ENCODE measurements at places on chromosomes 5 and 9.

DNA sequence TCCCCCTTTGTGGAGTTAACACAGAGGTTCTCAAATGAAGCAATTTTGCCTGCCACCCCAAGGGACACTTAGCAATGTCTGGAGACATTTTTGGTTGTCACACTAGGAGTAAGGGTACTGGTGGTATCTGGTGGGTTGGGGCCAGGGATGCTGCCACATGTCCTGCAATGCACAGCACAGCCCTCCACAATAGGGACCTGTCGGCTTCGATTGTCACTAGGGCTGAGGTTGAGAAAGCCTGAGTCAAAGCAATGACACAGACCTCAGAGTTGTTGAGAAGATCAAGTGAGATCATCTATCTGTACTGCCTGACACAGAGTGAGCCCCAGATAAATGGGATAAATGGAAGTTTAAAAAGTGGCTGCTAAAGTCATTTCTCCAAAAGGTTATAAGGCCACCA, 249.2 kb upstream of the KLF4 start:
- no peak for DNase-seq

DNA sequence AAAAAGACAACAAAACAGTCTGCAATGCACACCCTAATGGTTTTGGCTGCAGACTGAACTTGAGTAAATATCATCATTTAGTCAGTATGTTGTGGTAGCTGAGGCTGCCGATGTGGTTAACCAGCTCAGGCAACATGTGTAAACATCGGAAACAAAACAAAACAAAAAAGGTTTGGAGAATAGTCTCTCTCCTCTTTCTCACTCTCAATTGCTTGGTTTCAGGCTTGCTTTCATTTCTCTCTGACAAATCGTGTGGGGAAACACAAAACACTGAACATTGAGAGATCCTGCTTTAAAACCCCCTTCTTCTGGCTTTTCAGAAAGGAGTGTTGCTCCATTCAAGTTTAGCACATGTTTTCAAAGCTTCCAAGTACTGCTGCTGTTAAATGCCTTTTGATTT, 453.3 kb downstream of the BNC2 start:
- no peak for DNase-seq

GRCh38 chr9:134993996-134994720, 76.4 kb upstream of the FCN1 start:
- no peak for DNase-seq

GRCh38 chr5:59786334-59786805, 107.2 kb downstream of the PDE4D start:
- no peak for DNase-seq

- no peak for DNase-seq
Measured at GRCh38 chr5:40360685-40361084, 319.0 kb upstream of the PTGER4 start.

GRCh38 chr5:168076561-168076991, 214.9 kb upstream of the WWC1 start:
- peak; percentile 11 for DNase-seq

Measured in activated naive CD8-positive, alpha-beta T cell treated with anti-CD3 and anti-CD28 coated beads, Interleukin-2, amount 50 U/mL, for 24 hours (primary cell).